ENCODE measurements at places on chromosomes 13 and 19.

GRCh38 chr19:15418231-15418578 lies 583 bp downstream of the AKAP8L start:
- no peak for DNase-seq

DNA sequence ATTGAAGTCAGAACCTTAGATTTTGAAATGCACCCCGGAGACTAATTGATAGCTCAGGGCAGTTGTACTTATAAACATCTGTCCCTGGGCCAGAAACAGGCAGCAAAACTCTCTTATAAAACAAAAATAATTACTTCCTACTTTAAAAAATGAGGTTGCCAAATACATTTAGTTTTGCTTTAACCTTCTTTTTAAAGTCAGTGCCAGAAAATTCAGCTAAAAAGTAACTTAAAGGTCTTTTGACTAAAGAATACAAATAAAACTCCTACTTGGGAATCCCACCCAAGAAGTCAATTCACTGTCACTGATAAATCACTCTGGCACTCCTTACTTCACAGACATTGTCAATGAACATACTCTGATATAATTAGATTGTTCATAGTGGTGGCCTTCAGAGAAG lies 60.7 kb downstream of the DOCK9 start:
- no peak for DNase-seq

DNA sequence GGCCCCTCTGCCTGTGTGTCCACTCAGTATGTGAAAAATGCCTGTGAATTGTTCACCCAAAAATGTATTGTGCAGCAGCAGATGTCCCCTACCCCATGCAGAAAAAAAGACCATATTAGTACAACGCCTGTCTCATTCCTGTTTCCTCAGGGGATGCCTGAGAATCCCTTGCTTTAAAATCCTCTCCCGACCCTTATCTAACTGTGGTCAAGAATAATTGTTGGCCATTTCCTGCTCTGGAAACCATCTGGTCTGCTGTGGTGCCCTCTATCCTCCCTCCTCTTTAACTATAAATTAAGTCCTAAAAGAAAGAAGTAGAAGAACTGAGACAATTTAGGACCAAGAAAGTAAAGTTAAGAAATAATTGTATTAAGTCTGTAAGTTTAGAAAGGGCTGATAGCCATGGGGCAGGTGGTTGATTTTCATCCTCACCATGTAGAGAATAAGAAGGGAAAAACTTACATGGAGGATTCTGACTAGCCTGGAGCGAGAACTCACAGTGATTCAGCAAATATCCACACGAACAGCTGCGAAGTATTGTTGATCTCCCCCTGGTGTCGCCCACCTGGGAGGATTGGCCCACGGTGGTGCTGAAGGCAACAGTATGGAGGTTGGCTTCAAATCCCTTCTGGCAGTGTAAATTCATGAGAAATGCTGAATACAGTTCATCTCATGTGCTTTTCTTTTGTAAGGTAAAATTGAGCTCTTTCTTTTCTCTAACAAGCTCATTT lies 85.6 kb downstream of the COL4A2 start:
- no peak for DNase-seq

DNA sequence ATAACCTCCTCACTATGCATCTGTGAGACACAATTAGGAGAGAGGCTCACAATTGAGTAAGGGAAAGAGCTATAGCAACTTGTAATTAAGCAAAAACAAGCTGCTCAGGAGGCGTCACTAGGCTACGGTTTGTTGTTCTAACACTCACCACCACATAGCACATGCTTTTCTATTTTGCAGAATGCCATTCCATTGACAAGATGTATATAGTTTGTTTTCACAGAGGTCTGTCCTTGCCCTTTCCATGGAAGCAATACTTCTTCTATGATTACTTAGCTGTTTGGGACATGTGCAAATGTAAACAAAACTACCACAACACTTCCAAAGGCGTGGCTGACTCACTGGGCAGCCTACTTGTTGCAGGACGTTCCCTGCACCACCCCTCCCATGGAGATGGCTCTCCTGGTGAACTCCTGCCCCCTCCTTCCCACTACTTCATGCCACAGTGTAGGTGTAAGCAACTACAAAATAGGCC lies 33.9 kb upstream of the FAM216B start:
- no peak for DNase-seq

- DNase-seq, result no peak
Observed at GRCh38 chr19:48714759-48715675, 4.5 kb downstream of the MAMSTR start.

GRCh38 chr13:73334445-73334844 lies 275.6 kb downstream of the KLF5 start:
- DNase-seq, result no peak

GRCh38 chr13:40809471-40809870 lies 20.1 kb downstream of the SLC25A15 start:
- no peak for DNase-seq

- DNase-seq, result no peak
Observed at GRCh38 chr13:97627566-97627965, 193.6 kb downstream of the RAP2A start.

GRCh38 chr13:51681037-51681678 lies 96.9 kb downstream of the WDFY2 start:
- DNase-seq, result no peak

- DNase-seq, result peak; percentile 86
Observed at GRCh38 chr19:10085641-10086590, at the start of gene SHFL. Gene SHFL (plus strand): TSS chr19:10086317. CDS start chr19:10086428, 111 bp downstream.

DNA sequence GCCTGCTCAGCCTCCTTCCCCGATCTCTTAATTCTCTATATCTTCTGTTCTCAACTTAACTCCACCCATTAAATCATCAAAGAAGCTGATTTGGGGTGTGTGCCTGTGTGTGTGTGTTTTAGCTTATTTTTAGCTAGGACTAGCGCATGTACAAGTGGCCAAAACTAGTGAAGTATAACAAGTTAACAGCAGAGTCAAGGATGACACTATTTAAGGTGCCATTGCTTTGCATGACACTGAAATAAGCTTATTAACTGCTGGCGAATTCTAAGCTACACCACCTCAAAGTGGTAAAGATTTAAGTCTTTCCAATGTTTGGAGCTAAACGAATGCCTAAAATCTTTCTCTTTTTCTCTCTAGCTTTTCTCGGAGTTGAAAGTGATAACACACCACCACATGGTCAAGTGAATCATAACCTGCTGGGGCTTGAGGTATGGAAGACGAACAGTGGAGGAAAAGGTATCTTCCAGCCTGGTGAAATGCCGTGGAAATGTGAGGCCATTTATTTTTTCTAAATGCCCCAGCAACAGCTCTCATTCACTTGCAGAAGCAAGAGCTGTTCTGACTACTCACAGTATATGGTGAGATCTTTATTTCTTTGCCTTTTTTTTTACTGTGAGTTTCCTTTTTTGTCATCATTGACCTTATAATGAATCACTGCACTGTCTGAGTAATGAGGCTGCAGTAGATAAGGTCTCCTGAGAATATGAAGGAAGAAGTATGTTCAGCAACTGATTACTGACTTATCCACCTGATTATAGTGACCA lies 570.3 kb downstream of the PCDH9 start:
- no peak for DNase-seq

DNA sequence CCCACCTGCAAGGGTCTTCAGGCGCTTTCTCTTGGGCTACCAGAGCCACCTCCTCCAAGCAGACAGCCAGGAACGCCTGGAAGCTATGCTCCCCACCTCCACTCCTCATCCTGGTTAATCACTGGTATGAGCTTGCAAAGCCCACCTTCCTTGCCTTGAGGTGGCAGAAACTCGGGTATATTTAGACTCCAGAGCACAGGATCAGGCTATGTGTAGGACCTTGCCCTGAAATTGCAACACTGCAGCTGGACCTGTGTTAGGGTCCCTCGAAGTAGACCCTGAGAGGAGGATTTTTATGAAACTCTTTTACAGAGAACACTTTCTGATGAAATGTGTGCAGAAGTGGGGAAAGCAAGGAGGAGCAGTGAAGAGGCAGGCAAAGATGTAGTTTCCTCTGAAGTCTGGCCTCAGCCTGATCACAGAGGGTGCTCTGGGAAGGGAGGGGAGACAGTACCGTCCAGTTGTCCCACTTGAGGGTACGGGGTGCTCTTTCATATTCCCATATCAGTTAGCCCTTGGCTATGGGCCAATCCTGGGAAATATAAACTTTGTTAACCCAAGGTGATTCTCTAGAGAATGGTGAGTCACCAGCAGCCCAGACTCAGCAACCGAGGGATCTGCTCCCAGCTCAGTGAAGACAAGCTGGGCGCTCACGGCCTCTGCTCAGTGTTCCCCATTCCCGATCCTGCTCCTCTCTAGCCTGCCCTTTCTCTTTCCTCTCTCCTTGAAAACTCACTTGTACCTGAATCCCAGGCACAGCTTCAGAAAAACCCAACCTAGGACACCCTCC lies 157.9 kb downstream of the UQCRFS1 start:
- no peak for DNase-seq

All from CD4-positive, alpha-beta memory T cell (primary cell).